Activated CD4-positive, alpha-beta T cell treated with anti-CD3 and anti-CD28 coated beads for 4 hours (primary cell): ENCODE measurements at places on chromosomes 3 and 15.
A peak's percentile ranks its signal among the peaks of the same experiment; 100 is the strongest.

DNA sequence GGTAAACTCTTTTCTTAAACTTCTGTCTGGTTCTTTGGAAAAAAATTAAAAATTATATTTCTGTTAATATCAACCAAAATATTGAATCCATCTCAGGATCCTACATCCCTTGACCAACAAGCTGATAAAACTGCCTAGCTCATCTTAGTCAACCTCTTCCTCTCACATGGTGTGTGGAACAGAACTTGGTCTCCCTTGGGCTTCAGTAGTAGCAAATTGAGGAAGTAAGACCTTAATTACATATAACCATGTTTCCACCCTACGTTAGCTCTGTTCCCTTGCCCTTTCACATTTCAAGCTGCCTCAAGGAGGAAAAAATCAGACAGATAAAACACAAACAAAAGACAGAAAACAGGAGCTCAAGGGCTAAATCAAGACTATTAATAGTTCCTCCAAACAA, 116.4 kb downstream of the GREM1 start:
- no peak for DNase-seq

- no peak for DNase-seq
Observed at GRCh38 chr3:65788461-65788860, 250.3 kb downstream of the MAGI1 start.

- DNase-seq, result no peak
Observed at GRCh38 chr15:66815318-66815717, 113.3 kb downstream of the SMAD6 start.

GRCh38 chr15:85689729-85690128, 105.0 kb downstream of the KLHL25 start:
- peak; percentile 58 for DNase-seq

GRCh38 chr15:41894791-41895463, 1.1 kb upstream of the SPTBN5 start:
- DNase-seq, result peak; percentile 80

DNA sequence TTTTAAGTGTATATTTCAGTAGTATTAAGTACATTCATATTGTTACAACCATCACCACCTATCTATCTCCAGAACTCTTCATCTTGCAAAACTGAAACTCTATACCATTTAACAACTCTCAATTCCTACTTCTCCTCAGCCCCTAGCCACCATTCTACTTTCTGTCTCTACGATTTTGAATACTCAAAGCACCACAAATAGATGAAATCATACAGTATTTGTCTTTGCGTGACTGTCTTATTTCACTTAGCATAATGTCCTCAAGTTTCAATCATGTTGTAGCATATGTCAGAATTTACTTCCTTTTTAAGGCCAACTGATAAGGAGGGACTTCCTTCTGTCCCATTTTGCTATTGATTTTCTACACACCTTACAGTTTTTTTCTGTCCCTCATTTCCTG, 593.3 kb downstream of the FHIT start:
- no peak for DNase-seq

GRCh38 chr15:49187549-49188245, 17.6 kb downstream of the GALK2 start:
- DNase-seq, result no peak

DNA sequence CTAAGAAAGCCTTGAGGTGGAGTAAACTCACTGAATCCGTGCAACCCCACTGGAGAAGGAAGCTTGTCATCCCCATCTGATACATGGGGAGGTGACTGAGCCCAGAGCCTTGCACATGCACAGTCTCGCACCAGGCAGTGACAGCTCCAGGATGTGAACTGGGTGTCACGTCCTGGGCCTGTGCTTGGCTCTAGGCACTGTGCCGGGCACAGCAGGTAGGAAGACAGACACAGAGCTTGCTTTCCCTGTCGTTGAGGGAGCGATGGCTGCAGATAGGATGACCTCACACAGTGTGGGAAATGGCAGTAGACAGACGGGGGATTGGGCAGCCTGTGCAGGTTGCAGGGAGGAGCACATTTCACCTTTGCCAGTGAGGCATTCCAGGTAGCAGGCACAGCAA, 12.2 kb upstream of the ATP2B2 start:
- no peak for DNase-seq

GRCh38 chr3:120796976-120797375, 54.4 kb downstream of the GTF2E1 start:
- no peak for DNase-seq

DNA sequence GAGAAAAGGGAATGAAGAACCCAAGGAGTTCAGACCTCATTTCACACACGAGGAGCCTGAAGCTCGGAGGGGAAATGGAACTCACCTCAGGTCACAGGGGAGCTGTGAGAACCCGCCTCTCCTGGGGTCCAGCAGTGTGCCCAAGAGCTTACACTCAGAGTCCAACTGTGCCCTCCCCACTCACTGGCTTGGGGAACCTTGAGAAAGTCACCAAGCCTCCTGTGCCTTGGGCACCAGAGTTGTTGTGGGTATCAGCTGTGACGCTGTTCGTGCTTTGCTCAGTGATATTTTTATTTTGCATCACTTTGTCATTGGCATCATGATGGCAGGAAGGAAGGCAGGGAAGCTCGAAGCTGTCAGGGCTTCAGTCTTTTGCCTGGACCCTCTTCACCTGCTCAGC, 83.4 kb downstream of the TLE3 start:
- no peak for DNase-seq

- no peak for DNase-seq
Observed at GRCh38 chr15:37101980-37102304, 1.6 kb upstream of the MEIS2 start.

DNA sequence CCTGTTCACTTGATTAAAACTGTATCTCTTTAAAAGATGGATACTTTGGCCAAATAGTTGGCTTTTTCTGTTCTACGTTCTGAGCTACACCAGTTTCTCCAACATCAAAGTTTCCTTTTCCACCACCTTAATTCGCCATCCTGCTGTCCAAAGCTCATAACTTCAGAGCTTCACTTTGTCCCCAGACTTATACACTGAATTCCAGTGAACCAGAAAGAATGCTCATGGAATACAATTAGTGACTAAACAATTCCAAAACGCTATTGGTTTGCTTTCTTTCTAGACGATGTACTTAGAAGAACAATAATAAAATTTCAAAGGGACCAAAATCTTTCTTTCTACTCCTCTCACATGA, 23.2 kb downstream of the GPR15 start:
- DNase-seq, result no peak

- no peak for DNase-seq
Observed at GRCh38 chr3:157913741-157914150, 192.5 kb downstream of the SHOX2 start.

DNA sequence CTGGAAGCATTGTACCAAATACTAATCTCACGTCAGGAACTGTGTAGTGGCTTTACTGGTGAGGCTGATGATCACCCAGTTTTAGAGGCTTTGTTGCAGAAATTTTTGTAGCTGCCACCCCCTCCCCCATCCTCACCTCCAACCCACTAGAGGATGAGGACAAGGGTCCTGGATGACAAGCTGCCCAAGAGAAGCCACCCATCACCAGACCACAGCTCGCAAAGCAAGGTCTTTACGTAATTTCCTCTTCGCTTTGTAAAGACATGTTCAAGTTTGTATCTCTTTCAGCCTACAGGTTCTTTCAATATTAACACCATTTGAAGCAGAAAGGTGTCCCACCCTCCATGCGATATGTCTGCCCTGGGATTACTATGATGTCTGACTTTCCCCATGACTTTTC, 74.2 kb downstream of the LDHAL6B start:
- no peak for DNase-seq

GRCh38 chr3:190810957-190811356, 51.5 kb downstream of the GMNC start:
- no peak for DNase-seq

GRCh38 chr15:97653896-97654295, 306.6 kb upstream of the ARRDC4 start:
- no peak for DNase-seq

- peak; percentile 26 for DNase-seq
Observed at GRCh38 chr3:122497425-122497824, 17.3 kb downstream of the KPNA1 start.

GRCh38 chr3:183309276-183309675, 56.2 kb downstream of the B3GNT5 start:
- DNase-seq, result no peak

- no peak for DNase-seq
Observed at GRCh38 chr15:49382394-49382793, 40.6 kb upstream of the FGF7 start.

- DNase-seq, result no peak
Observed at GRCh38 chr3:140055092-140055791, 120.3 kb downstream of the CLSTN2 start.

GRCh38 chr15:78178064-78178463, 28.9 kb downstream of the IDH3A start:
- DNase-seq, result no peak

DNA sequence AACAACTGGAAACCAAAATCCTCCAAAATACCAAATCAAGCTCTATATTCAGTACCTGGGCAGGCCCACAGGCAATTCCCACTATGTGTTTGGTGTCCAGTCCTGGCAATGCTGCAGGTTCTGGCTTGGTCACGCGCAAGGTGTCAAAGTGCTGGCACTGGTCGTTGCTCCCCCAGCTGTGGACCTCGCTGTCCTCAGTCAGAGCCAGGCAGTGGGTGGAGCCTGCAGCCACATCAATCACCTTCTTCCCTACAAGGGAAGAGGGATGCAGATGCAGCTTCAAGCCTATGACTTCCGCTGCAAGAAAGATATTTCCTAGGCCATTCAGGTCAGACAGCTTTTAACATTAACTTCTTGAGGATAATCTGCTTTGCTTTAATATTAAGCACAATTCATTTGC, 61.3 kb downstream of the HERC2 start:
- no peak for DNase-seq

DNA sequence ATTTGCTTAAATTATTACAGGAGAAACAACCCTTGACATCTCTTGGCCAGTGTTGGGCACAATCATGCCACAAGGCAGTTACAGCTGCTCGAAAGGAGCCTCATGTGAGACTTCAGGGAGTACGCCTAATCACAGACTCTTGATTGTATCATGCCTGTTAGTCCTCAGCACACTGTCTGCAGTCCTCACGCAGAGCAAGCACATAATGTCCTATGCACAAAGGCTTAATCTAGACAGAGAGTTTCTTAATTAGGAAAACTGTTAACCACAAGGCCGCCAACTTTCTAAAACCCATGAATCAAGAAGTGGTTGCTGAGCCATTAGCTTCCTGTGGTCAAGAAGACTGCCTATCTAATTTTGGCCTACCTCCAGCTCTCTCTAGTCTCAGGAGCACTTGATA, 172.0 kb downstream of the UNC13C start:
- no peak for DNase-seq

DNA sequence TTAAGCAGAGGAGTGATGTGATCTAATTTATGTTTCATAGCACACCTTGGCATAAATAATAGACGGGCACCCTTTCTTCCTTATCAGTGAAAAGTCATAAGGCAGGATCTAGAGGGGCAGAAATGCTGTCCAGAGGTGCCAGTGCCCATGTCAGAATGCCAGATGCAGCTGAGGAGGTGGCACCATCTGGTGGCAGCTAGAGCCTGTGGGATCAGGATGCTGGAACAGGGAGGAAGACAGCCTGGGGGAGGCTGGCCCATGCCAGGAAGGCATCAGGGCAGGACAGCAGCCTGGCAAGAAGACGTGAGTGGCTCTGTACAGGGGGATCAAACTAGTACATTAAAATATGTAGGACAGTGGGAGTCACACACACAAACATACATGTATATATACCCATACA, 16.5 kb downstream of the MYH15 start:
- DNase-seq, result no peak

DNA sequence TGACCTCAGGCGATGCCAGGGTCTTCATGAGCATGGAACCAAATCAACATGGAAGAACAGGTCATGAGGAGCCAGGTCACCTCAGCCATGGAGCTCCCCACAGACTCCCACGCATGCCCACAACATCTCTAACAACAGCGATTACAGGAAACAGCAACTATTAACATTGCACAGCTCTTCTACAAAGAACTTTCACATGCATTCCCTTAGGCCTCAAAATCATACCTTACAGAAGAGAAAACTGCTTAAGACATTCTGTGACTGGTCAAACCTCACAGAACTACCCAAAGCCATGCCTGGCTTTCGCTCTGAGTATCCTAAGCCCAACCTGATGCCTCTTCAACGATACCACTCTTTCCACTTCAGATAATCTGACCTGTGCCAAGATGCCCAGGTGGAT, 117.8 kb downstream of the OXNAD1 start:
- DNase-seq, result no peak

- DNase-seq, result peak; percentile 5
Observed at GRCh38 chr15:20344601-20345400, 196.8 kb downstream of the GOLGA6L6 start.

- no peak for DNase-seq
Observed at GRCh38 chr3:121175083-121175482, 267.1 kb downstream of the STXBP5L start.

DNA sequence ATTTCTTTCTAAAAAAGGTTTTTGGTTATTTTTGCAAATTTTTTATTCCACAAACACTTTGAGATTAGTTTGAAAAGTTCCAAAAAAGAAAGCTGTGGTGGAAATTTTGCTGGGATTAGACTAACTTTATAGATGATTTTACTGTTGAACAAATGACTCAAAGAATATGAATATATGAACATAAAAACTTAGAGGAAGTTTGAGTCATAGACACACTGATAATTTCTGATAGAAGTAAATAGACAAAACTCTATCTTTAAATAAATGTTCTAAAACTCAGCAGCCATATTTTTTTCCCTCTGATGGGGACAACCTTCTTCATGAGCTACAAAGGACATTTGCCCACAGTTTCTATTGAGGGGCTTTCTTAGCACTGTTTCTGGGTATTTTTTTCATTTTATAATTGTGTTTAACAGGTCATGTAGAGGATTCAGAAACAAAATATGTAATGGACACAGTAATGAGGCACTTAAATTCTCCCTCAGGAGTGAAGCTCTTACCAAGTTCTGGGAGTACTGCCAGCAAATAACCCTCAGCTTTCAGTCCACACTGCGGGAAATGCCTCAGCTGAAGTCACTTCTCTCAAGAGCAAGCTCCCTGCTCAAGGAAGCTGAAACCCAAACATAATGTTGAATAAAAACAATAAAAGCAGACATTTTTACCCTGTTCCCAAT, 157.6 kb downstream of the NFKBIZ start:
- no peak for DNase-seq

- DNase-seq, result peak; percentile 13
Observed at GRCh38 chr3:10945683-10946287, 46.8 kb upstream of the SLC6A1 start.

- no peak for DNase-seq
Observed at GRCh38 chr15:60957111-60957510, 272.0 kb downstream of the RORA start.
